B cell (primary cell): ENCODE measurements at places on chromosomes 11 and 22.

DNA sequence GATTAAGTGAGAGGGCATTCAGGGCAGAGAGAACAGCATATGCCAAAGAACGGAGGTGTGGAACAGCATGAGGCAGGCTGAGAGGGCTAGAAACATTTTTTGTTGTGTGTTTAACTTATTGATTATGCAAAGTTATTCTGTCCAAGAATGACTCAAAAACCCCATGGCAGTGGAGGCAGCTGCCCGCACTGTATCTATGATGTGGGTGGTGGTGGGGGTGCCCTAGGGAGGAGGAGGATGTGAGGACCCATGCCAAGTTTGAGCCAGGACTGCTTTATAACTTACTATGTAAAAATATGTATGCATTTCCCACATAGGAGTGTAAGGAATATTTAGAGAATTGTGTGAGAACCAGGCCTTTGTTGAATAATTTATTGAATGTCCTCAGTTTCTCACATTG, 85.4 kb upstream of the GNAZ start:
- peaks cover 12% of the 10 kb centered on the region for H3K4me1 ChIP-seq
- H3K4me3 ChIP-seq = no peak overlapping the region
- H3K27me3 ChIP-seq = no peaks in the 10 kb centered on the region
- DNase-seq = no peak
- no peak overlapping the region for H3K27ac ChIP-seq
- no peaks in the 10 kb centered on the region for H3K36me3 ChIP-seq

DNA sequence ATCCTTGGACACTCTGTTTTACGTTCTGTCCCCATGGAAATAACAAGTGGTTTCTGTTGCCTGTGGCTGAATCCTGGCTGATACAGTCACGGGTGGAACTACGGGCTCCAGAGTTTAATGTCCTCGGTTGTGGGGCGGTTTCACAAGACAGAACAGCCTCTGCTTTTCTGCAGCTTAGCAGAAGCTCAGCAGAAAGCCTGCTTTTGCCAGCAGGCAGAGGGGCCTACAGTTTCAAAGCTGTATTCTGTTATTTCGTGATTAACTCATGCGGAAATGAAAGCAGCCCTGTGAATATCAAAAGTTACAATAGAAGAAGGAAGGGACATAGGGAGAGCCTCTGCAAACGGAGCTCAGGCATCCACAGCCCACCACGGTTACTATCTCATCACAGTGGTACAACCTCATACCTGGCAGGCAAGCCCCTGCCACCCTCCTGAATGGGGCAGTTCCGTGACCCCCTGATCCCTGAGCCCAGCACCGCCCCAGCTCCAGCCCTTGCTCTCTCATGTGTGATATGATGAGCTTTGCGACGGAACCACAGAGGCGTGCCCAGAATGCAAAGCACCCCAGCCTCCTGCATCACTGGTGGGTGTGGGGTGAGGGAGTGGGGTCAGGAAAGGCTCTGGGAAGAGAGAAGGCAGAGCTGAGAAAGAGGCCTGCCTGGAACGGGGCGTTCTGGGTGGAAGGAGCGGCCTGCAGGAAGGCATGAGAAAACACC, 360.6 kb downstream of the BRD1 start:
- no peak for DNase-seq
- no peaks in the 10 kb centered on the region for H3K4me1 ChIP-seq
- H3K27ac ChIP-seq = no peak overlapping the region
- H3K4me3 ChIP-seq = no peak overlapping the region
- H3K27me3 ChIP-seq = no peaks in the 10 kb centered on the region
- no peaks in the 10 kb centered on the region for H3K36me3 ChIP-seq

DNA sequence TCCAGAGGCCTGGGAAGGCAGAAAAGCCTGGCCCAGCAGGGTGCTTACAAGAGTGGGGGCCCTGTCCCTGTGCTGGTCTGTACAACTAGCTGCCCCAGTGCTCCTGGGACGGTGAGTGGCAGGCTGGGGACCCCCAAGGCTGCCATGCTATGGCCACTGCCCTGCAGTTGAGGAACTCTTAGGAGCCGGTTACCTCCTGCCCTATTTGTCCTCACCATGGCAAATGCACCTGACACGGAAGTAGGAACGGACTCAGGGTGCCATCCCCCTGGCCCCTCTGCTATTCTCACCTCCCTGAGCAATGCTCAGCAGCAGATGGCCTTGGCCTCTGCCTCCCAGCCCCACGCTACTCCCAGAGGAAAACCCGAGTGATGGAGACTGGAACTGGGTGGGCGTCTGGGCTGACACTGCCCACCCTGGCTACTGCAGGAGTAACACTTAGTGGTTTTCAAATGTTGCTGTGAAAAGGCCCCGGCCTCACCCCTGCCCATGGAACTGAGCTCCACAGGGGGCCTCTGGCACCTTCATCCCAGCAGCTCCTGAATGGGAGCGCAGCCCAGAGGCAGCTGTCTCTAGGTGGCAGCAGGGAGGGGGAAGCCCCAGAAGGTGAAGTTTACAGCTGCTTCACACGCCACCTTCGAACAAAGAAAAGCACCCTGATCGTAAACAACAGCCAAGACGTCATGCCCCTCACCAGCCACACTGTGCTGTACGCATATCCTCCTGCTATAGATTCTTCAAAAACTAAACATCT, 105.3 kb downstream of the CTTN start:
- H3K36me3 ChIP-seq = no peaks in the 10 kb centered on the region
- H3K27me3 ChIP-seq = no peaks in the 10 kb centered on the region
- no peak for DNase-seq

GRCh38 chr11:36635066-36635862, 37.2 kb upstream of the RAG2 start:
- H3K4me1 ChIP-seq = no peaks in the 10 kb centered on the region
- DNase-seq = no peak
- peaks cover 3% of the 10 kb centered on the region for H3K27me3 ChIP-seq

GRCh38 chr22:36853407-36854099, 7.3 kb upstream of the NCF4 start:
- H3K4me3 ChIP-seq = peak overlapping the region; percentile 52
- peaks cover 22% of the 10 kb centered on the region for H3K4me1 ChIP-seq
- H3K27ac ChIP-seq = no peak overlapping the region
- DNase-seq = peak; percentile 84
- no peaks in the 10 kb centered on the region for H3K36me3 ChIP-seq

- H3K4me1 ChIP-seq = no peaks in the 10 kb centered on the region
- H3K36me3 ChIP-seq = no peaks in the 10 kb centered on the region
- no peak for DNase-seq
- no peak overlapping the region for H3K27ac ChIP-seq
Observed at GRCh38 chr11:5288108-5288905, 13.4 kb downstream of the OR51B4 start.

DNA sequence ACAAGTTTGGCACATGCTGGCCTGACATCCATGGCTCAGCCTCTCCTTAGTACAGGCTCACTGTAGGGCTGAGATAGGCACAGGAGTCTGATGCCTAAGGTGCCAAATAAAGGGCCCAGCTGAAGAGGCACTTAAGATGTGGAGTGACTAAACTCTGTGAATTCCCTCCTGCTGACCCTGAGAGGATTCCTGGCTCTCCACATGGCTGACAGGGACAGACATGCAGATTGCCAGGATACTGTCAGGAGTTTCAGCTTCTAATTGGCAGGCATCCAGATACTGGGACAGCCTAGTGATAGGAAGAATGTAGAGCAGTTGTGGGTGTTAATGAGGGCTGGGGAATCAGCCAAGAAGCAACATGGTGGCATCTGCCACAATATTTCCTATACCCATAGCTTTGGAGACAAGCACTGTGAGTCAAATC, 558.7 kb downstream of the INSC start:
- H3K4me3 ChIP-seq = no peak overlapping the region
- H3K36me3 ChIP-seq = no peaks in the 10 kb centered on the region
- no peaks in the 10 kb centered on the region for H3K4me1 ChIP-seq
- H3K27ac ChIP-seq = no peak overlapping the region

DNA sequence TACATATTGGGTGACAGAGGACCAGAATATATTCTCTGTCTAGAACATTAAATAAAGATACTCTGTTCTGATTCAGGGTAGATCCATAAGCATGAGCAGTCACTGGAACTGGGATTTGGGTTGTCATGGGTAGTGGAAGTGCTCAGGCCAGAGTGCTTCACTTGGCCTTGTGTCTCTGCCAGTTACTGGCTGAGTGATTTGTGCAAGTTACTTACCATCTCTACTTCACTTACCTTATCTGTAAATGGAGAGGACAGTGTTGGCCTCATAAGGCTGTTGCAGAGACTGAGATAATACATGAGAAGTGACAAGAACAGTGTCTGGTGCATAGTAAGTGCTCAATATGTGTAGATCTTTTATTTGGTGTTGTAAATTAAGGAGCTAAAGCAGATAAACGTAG, 17.6 kb downstream of the ATXN10 start:
- no peak overlapping the region for H3K4me3 ChIP-seq
- H3K27ac ChIP-seq = no peak overlapping the region
- peaks cover 21% of the 10 kb centered on the region for H3K36me3 ChIP-seq
- DNase-seq = no peak
- H3K27me3 ChIP-seq = no peaks in the 10 kb centered on the region

DNA sequence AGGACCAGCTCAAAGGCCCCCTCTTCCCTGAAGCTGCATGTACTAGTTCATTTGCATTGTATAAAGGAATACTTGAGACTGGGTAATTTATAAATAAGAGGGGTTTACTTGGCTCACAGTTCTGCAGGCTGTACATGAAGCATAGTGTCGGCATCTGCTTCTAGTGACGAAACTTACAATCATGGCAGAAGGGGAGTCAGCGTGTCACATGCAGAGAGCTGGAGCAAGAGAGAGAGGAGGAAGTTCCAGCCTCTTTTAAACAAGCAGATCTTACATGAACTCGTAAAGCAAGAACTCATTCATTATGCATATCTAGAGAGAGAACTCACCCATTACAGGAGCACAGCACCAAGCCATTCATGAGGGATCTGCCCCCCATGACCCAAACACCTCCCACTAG, 7.1 kb upstream of the HMGXB4 start:
- no peak for DNase-seq
- no peaks in the 10 kb centered on the region for H3K27me3 ChIP-seq
- H3K27ac ChIP-seq = no peak overlapping the region
- H3K36me3 ChIP-seq = no peaks in the 10 kb centered on the region
- H3K4me3 ChIP-seq = no peak overlapping the region

- H3K4me3 ChIP-seq = no peak overlapping the region
- DNase-seq = no peak
- H3K27ac ChIP-seq = no peak overlapping the region
Observed at GRCh38 chr22:32691101-32691500, 110.4 kb upstream of the TIMP3 start.

DNA sequence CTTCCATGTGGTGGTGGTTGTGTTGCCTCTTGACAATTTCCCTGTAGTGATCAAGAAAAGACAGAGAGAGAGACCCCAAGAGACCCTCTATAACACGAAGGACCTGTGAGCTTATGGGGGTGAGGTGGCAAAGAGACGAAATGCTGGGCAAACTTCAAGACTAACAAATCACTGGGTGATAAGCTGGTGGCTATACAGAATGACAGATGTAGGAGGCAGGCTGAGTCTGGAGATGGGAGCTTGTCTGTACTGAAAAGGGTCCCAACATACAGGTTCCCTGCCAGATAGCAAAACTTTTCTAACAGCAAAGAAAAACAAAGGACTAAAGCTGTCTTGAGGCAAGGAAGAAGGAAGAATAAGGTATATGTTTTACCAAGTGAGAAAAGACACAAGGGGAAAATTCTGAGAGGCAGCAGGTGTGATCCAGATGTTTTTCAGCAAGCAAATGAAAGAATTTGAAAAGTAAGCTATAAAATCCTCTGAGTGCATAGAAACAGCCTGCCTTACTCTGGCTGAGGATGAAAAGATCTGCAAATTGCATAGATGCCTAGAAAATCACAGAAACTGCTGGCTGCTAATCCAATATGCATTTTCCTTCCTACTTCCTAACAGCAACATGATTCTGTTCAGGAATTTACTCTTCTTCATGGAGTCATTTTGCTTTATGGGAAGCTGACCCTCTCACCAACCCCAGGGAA, 21.9 kb upstream of the LYVE1 start:
- H3K27me3 ChIP-seq = no peaks in the 10 kb centered on the region
- no peaks in the 10 kb centered on the region for H3K4me1 ChIP-seq
- H3K27ac ChIP-seq = no peak overlapping the region
- DNase-seq = no peak

DNA sequence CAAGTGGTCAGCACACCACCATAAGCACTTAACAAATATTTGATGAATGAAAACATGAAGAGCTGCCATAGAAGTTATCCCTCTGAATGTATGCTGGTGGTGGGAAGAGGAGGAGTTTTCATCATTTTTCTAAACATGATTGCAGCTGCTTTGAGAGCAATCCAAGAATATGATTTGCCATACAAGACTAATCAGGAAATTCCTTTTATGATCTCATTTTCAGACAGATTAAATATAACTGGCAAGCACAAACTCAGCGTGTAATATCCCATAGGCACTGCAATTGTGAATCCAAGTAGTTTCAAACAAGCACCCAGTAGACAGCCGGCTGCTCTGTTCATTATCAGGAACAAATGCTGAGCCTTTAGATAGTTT, 505.7 kb upstream of the LUZP2 start:
- no peaks in the 10 kb centered on the region for H3K27me3 ChIP-seq
- no peaks in the 10 kb centered on the region for H3K36me3 ChIP-seq
- no peaks in the 10 kb centered on the region for H3K4me1 ChIP-seq
- H3K27ac ChIP-seq = no peak overlapping the region
- H3K4me3 ChIP-seq = no peak overlapping the region
- DNase-seq = no peak

GRCh38 chr11:1827095-1827813, 7.5 kb upstream of the SYT8 start:
- peaks cover under 1% of the 10 kb centered on the region for H3K4me1 ChIP-seq
- H3K27ac ChIP-seq = no peak overlapping the region
- H3K4me3 ChIP-seq = no peak overlapping the region
- peaks cover 12% of the 10 kb centered on the region for H3K27me3 ChIP-seq
